ENCODE measurements at places on chromosomes 4 and X.

DNA sequence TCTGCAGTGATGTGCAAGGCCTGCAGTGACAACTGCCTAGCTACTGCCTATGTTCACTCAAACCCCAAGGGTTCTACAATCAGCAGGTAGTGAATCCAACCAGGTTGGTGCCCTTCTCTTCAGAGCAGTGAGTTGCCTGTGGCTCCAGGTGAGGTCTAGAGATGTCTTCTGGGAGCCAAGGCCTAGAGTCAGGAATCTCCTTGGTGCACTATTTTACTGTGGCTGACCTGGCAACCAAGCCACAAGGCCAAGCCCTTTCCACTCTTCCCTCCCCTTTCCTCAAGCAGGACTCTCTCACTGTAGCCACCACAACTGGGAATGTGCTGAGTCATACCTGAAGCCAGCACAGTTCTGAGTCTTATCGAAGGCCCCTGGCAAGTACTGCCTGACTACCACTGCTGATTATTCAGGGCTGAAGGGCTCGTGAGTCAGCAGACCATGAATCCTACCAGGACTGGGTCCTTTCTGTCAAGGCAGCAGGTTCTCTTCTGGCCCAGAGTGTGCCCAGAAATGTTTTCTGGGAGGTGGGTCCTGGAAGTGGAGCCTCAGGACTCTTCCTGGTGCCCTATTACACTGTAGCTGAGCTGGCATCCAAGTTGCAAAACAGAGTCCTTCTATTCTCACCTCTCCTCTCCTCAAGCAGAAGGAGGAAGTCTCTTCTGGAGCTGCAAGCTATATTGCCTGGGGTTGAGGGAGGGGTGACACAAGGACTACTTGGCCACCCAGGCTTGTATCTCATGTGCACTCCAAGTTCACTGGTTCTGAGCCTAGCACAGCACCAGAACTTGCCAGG, 111.6 kb downstream of the BTC start:
- DNase-seq, result no peak

- DNase-seq, result no peak
Observed at GRCh38 chrX:136735601-136736000, 45.1 kb downstream of the ARHGEF6 start.

DNA sequence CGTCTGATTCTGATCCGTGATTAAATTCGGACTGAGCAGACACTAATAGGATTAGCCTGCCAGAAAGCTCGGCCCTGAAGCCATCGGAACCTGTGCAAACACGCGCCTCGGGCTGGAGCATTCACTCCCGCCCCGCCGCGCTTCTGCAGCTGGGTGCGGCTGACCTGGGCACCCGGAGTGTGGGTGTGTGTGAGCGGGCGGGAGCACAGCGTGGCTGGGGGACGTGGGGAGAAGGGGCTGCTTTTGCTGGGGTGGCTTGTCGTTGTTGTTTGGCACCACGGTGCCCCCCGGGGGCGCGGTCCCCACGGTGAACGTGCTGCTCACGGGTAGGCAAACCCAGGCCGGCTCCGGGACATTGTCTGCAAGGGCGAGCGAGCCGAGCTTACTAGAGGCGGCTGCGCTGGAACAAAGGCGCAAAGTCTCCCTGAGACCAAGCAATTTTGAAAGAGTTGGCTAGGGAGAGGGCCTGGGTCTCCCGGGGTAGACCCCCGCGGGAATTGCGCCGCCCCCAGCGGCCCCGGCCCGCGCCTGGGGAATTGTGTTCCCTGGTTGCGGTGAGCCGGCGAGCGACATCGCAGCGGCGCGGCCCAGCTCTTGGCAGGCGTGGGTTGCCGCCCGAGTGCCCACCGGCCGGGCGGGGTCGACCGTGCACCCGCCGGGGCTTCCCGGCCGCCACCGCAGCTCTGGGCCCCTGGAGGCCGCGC, 1.4 kb downstream of the MAMLD1 start:
- DNase-seq, result peak; percentile 26

- DNase-seq, result no peak
Observed at GRCh38 chrX:76220856-76221255, 48.0 kb downstream of the PBDC1 start.

DNA sequence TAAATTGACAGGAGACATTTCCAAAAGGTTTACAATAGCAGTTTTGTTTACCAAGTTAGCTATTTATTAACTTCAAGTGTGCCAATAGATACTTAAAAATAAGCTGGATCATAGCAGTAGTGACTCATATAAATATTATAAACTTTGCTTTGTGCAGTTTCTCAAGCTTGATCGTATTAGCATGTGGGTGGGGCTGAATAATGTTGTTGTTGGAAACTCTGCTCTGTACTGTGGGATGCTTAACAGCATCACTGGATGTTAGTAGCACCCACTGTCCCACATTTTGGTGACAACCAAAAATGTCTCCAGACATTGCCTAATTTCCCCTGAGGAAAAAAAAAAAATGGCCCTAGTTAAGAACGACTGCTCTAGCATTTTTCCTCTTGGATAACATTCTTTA, 855.2 kb upstream of the ADGRL3 start:
- DNase-seq, result no peak

DNA sequence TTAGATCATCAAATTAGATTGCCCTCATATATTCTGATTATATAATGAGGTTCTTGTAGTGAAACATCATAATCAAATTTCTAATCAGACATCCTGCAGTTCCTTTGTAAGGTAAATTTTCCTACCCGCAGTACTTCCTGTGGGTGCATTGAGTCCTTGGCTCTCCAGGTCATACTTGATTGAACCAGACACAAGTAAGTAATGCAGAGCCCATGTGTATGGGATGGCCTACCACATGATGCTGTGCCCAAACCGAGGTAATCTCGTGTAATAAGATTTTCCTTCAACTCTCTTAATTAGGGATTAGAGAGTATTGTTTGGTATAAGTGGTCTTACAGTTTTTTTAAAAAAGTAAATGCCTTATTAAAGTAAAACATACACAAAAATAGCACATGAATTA, 1841.8 kb downstream of the PCDH7 start:
- no peak for DNase-seq

- no peak for DNase-seq
Observed at GRCh38 chr4:71980976-71981375, 50.8 kb upstream of the NPFFR2 start.

DNA sequence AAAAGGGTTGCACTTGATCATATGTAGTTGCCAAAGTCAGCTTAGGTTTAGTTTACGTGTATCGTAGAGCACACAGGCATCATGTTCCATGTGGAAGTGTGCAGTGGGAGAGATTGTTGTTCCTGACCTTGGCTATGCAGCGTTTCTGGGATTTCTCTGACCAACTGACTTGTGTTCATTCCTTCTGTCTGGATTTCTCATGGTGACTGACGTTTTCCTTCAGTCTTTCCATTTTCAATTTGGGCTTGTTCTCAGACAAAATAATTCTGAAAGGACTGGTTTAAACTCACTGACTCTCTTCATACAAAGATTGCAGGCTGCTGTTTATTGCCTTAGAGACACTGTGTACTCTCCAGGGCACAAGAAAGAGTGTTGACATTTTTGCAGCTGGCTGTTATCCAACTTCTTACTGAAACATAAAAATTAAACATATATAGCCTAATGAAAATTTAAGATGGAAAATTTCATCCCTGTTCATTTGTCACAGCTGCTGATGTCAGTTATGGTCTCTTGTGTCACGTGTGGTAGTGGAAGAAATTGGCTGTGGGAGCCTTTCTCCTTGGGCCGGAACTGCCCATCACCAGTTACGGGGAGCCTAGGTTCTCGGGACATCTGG, 95.4 kb downstream of the TNIP2 start:
- no peak for DNase-seq

DNA sequence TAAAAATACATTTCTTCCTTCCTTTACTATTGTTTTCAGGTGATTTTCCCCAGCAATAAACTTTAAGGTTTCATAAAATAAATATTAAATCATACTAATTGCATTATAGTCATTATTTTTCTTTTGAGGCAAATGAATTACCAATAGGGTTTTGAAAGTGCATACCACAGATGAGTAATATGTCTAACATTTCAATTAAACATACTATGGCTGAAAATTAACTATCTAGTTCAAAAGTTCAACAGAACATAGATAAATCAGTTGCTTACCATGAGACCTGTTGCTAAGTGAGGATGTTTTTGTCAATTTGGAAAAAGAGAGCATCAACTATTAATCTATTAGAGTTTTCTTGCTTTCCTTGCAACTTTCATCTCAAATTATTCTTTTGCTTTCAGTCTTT, 35.0 kb downstream of the NPY5R start:
- DNase-seq, result no peak

DNA sequence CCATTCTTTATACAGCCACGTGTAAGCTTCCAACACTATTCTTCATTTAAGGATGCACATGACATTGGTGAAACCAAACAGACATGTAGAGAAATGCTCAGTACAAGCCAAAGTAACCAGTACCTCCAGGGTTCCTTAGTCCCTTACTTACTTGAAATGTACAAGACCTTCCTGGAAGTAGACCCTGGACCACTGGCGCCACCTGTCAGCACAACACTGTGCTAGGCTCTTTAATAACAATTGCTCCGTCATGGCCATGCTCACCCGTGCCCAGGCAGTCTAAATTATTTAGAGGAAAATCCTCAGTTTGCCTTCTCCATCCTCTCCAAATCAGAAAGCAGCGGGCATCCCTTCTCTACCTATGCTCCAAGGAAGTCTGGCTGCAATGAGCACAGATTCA, 52.7 kb downstream of the ADGRA3 start:
- DNase-seq, result peak; percentile 13

- DNase-seq, result peak; percentile 69
Observed at GRCh38 chr4:103091601-103092223, 7.9 kb downstream of the BDH2 start.

DNA sequence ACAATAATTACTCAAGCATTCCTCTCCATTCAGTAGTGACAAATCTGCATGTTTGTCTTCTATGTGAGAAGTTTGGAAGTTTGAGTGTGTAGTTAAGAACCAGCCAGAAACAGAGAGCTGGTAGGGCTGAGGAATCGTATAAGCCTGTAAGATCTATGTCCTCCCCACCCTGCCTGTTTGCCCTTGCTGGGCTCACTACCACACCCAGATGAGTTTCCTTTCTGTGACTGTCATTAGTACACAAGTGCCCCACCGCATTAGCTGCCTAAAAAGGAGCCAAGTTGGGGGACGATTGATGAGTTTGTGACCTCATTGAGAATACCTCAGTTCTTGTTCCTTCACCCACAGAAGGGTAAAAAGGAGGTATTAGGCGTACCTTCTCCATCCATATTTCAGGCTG, 28.3 kb downstream of the DOCK11 start:
- DNase-seq, result peak; percentile 36

DNA sequence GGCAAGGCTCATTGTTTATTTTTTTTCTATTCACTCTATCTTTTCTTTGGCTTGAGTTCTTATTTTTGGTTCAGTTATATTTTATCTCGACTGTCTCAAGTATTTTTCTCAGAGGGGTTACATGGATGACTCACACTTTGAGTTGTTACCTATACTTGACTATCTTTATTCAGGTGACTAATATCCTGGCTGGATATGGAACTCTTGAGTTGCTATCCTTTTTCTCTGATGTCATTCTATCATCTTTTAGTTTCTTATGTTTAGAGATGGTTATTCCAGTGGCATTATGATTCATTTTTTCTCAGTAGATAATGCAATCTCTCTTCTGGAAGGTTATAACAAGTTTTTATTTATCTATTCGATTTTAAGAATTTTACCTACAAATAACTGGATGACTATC, 117.9 kb downstream of the COX18 start:
- DNase-seq, result no peak

DNA sequence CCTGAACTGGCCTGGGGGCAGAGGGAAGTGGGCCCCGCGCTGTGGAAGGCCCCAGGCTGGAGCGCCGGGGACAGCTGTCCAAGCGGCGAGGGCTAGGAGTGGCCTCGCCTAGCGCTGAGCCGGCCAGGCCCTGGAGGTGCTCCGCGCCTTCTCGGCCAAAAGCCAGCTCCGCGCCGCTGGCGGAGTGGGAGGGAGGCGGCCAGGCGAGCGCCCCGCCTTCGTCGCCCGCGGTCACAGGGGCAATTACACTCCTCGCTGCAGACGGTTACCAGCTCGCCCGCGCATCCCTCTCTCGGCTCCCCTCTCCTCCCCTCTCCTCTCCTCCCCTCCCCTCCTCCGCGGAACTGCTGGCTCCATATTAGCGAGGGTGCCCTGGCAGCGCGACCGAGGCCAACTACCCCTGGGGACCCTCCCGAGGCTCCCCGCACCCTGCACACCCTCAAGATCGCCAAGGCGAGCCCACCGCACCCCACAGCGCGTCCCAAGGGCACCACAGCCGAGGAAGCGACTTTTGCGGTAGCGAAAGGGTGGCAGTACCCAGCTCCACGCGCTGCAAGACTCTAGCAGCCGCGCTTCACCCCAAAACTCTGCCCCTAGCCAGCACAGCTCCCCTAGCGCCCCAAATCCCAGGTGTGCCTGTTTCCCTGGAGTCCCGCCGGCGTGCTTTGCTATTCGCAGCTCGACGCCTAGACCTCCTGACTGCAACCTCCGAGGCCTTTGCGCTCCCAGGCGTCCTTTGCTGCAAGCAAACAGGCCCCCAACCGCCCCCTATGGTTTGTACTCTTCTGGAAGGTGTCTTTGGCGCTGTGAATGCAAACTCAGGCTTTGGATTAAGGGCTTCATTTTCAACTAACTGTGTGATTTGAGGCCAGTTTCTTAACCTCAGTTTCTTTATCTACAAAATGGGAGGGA, 91.4 kb downstream of the BCOR start:
- peak; percentile 53 for DNase-seq

DNA sequence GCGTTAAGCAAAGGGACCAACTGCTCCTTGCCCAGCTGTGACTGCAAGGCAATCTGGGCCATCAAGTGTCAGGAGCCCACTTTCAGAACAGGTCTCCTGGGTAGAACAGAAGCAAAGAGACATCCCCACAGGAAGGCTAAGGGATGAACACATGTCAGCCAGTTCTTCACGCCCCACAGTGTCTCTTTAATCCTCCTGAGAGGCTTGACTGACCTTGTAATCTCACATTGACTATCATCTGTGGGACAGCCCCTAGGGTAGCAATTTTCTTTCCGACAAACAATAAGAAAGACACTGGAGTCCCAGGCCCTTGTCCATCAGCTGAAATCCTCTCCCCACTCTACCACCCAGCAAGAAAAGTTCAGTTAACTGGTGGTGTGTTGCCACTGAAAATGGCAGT, 1.0 kb downstream of the CHRDL1 start:
- DNase-seq, result no peak

- peak; percentile 14 for DNase-seq
Observed at GRCh38 chr4:78551420-78552351, at the start of gene ANXA3. Gene ANXA3 (plus strand): TSS chr4:78551770. CDS start chr4:78554474, 2,704 bp downstream.

GRCh38 chr4:73053076-73053475, 16.4 kb downstream of the COX18 start:
- no peak for DNase-seq

DNA sequence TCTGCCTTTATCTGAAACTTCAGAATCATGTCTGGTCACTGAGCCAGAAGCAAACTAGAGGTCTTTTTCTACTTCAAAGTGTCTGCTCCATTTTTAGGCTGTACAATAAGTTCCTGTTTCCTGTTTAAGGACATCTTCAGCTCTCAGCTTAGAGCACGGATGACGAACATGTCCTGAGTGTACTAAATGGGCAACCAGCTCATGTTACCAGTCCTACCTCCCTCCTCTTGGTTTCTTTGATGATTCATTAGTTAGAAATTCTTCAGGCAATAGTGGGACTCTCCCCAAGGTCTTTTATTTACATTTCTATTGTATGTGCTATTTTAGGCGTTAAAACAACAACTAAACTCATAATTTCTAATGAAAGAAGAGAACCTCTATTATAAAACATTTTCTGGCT, 58.0 kb downstream of the ENPEP start:
- no peak for DNase-seq

- no peak for DNase-seq
Observed at GRCh38 chrX:135651647-135652295, 61.7 kb upstream of the CT45A1 start.

GRCh38 chrX:68018248-68019203, 414.8 kb downstream of the OPHN1 start:
- peak; percentile 21 for DNase-seq
